Stomach (tissue), 19 donors: ENCODE measurements at places on chromosomes 7 and 10. TPM values are rescaled to one million over a fixed set of nuclear protein-coding genes. Genes with fewer than 3 reads are reported as not detected.

The TDRD1 gene
- total RNA-seq: 7.6 TPM

DNA sequence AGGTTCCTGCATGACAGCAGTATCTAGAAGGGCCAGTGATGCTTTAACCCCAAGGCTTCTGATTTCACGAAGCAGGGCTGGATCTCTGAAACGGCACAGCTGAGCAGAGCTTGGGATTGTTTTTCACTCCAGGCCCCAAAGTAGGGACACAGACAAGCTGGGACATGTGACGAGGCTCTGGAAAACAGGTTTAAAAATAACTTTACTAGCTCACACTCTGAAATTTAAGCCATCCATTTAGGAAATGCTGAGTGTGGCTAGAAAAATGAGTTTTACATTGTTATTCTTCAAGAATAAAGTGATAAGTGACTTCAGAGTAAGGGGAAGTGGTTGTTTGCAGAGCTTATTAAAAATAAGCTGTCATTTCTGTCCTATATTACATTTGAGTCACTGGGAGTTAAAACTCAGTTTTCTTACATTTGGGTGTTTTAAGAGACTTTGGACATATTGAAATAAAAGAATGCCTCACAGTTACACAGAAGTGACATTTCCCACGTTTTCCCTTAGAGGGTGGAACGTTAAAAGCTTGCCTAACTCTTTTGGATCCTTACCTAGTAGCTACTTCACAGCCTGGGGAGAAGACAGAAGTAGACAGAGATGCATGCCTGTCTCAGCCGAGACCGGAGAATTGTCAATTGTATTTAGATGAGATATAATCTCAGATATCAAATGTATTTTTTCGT, 107.8 kb downstream of the GALNT17 start:
- DNase-seq: no peak

GRCh38 chr7:112120696-112121217, 85.4 kb downstream of the DOCK4 start:
- DNase-seq: no peak

The MMRN2 gene
- total RNA-seq: 40.0 TPM

GRCh38 chr7:151825721-151826120, 51.2 kb downstream of the PRKAG2 start:
- DNase-seq: no peak

The SLC16A9 gene
- 0.43 TPM for total RNA-seq

The MSMB gene
- not detected for total RNA-seq

- peak; percentile 85 for DNase-seq
Observed at GRCh38 chr7:135774284-135774683, 25.7 kb upstream of the FAM180A start.

DNA sequence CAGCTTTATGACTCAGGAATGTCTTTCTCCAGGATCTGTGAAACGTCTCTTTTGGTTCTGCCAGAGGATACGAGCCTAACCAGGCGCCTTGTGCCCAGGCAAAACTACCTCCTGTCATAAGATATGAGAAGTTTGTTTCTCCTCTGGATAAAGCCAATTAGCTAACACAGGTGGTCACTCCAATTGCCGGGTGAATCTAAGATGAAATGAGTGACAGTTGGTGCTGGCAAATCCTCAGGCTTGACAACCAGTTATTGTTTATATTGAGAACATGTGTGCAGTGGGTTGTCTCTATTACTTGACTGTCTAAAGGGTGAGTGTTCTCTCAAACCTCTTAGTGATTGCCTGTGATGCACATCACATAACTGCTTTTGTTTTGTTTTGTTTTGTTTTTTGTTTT, 449.1 kb downstream of the XPNPEP1 start:
- no peak for DNase-seq

The PPP1R17 gene
- total RNA-seq: not detected

The CEP41 gene
- total RNA-seq: 0.58 TPM

The CCL24 gene
- not detected for total RNA-seq

DNA sequence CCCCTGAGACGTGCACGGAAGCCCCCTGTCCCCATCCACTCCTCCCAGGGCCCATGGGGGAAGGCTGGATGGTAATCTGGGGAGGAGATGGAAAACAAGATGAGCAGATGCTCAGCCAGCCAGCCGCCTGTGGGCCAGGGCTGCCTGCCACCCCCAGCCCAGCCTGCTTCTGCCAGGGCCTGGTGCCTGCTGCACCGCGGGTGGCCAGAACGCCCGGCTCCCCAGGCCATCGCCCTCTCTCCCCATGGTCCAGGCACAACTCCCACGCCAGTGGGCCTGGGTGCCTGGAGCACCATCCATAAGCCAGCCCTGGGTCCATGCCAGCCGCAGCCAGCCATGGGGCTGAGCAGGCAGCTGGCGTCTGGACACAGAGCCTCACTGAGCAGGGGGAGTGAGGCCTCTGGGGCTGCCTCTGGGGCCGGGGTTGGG, 57.2 kb upstream of the ELN start:
- DNase-seq: peak; percentile 21

The CHN2 gene
- total RNA-seq: 41.4 TPM

The LRRC18 gene
- not detected for total RNA-seq

- DNase-seq: no peak
Observed at GRCh38 chr10:55329796-55330195, 528.8 kb upstream of the PCDH15 start.

The TRPV5 gene
- total RNA-seq: not detected

- DNase-seq: no peak
Observed at GRCh38 chr10:69329721-69330178, 51.5 kb downstream of the HK1 start.

DNA sequence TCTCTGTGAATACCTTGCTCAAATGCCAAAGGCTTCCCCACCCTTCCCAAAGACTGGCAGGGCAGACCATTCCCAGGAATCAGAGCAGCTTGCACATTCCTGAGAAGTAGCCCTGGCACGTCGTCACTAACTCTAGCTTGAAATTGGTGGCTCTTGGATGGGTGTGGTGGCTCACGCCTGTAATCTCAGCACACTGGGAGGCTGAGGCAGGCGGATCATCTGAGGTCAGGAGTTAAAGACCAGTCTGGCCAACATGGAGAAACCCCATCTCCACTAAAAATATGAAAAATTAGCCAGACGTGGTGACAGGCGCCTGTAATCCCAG, 108.2 kb upstream of the MPP7 start:
- DNase-seq: no peak

GRCh38 chr7:44638611-44639557, 32.5 kb downstream of the OGDH start:
- peak; percentile 77 for DNase-seq

DNA sequence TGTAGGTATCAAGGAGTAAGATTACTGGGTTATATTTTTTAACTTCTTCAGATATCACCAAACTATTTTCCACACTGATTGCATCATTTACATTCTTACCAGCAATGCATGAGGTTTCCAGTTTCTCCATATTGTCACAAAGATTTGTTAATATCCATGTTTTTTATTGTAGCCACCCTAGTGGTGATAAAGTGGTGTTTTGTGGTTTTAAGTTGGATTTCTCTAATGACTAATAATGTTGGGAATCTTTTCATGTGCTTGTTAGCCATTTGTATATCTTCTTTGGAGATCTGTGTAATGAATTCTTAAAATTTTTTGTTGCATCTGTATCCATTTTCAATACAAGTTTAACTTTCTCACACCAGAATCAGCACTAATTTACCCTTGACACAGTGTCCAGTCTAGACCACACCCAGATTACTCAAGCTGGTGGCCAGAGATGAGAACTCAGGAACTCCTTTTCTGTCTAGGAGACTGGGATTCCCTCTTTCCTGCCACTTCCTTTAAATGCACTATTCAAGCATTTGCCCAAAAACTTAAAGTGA, 67.0 kb upstream of the PLXDC2 start:
- DNase-seq: no peak

GRCh38 chr7:144497282-144497681, 93.8 kb upstream of the NOBOX start:
- no peak for DNase-seq

GRCh38 chr10:89351780-89352597, 24.2 kb downstream of the IFIT3 start:
- DNase-seq: peak; percentile 87

The ATOH7 gene
- not detected for total RNA-seq

The RNLS gene
- total RNA-seq: not detected

DNA sequence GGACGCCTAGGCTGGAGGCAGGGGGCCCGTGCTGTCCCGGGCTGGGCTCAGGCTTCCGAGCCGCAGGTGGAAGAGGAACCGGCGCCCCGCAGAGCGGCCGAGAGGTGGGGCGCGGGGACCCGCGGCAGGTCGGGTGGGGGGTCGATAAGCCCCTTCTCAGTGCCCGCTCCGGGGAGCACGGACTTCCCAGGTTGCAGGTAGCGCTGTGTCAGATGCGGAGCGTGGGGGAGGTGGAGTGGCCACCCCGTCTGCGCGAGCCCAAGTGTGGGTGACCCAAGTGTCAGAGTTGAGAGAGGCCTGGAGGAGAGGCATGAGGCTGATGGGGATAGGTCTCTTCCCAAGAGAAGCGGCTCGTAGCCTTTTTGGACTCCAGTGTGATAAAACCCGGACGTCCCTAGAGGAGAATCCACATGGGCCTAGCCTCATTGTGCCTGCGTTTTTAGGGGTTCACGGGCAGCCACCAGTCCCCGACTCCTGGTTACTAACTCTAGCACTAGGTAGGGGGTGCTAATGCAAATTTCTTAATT, 580 bp downstream of the EEPD1 start:
- DNase-seq: no peak

DNA sequence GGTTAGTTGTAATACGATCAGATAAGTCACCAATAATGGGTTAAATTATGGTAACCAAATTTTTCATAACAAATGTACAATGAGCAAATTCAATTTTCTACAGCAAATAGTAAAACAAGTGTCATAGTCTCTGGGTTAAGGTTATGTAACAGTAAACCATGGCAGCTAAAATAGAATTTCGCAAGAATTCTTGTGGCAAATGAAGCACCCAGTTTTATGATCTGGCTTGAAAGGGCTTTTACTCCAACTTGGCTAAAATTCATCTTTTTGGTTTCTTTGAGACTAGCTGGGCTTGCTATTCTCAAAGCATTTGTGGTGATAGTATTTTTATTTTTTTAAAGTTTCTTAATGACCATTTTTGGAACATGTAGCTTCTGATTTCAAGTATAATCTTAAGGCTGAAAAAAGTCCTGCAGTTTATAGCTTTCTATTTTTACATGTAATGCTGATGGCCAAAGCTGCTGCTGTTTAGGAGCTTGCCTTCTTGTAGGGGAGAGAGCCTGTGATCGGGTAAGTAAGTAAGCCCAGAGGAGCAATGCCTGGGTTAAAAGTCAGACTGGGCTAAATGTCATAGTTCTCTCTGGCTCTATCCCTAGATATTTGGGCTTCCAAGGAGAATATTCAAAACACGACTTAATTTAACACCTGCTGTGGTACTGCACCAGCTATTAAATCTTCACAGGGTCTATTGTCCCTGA, 55.5 kb upstream of the SYPL1 start:
- DNase-seq: no peak

- no peak for DNase-seq
Observed at GRCh38 chr10:62072901-62073300, 171.4 kb downstream of the ARID5B start.

DNA sequence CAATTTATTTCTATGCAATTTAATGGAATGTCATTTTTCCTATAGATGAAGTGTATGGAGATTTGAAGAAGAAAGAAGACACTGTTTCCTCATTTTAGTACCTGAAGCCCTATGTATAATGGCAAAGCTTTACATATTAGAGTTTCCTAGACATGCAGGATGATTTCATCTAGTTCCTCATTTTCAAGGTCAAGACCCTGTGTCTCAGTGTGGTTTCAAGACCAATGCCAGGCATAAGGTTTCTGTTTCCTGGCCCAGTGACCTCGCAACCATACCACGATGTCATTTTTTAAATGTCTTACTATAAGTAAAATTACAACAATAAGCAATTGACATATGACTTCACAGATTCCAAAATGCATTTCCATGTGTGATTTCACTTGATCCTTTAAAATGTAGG, 336.5 kb upstream of the PRKCQ start:
- no peak for DNase-seq

DNA sequence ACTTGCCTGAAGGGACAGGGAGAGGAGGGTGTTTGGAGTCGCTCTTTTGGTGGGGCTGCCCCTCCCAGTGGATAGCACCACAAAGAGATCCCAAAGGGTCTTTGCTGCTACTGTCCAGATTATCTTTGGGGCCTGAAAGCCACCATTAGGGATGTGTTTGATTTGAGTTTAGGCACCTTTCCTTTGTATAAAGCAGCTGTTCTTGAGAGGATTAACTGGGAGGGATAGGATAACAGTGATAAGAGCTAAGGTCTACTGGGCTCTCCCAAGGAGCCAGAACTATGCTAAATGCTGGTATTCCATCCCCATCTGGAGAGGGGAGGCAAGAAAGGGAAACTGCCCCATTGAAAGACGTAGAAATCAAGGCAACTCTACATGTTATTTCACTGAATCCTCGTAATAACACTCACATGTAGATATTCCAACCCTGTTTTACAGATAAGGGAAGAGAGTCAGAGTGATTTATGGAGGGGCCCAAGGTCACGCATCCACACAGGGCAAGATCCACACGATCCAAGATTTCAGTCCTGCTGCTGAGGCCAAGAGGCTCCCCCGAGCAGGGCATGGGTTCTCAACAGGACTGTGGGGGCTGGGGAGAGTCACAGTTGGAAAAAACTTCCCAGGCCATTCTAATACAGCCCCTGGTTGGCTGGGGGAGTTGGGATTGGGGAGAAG, 11.1 kb upstream of the TCF7L2 start:
- no peak for DNase-seq

- DNase-seq: no peak
Observed at GRCh38 chr7:87474533-87475358, 734 bp downstream of the ABCB4 start.

The FBXO24 gene
- total RNA-seq: 0.43 TPM

DNA sequence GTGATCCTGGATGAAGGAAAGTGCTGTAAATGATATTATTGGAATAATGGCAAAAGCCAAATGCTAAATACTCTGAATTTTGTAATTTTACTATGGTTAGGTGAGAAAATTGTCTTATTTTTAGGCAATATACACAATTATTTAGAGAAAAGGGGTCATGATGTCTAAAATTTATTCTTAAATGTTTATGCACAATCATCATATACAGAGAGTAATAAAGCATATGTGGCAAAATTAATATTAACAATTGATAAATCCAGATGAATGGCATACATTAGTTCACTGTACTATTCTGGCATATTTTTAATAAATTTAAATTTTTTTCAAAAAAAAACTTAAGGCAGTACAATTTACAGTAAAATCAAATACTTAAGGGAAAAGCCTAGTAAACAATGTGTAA, 7.4 kb downstream of the IPMK start:
- DNase-seq: no peak

- no peak for DNase-seq
Observed at GRCh38 chr10:78467496-78468106, 433.9 kb downstream of the RPS24 start.

The GNAT3 gene
- total RNA-seq: not detected

GRCh38 chr7:29556405-29557195, 7.0 kb upstream of the PRR15 start:
- no peak for DNase-seq
